CD4-positive, alpha-beta memory T cell (primary cell): ENCODE measurements at places on chromosomes 7 and 10. TPM values are rescaled to one million over a fixed set of nuclear protein-coding genes. Genes with fewer than 3 reads are reported as not detected.

- no peak for DNase-seq
Observed at GRCh38 chr7:31202801-31203200, 137.7 kb downstream of the NEUROD6 start.

DNA sequence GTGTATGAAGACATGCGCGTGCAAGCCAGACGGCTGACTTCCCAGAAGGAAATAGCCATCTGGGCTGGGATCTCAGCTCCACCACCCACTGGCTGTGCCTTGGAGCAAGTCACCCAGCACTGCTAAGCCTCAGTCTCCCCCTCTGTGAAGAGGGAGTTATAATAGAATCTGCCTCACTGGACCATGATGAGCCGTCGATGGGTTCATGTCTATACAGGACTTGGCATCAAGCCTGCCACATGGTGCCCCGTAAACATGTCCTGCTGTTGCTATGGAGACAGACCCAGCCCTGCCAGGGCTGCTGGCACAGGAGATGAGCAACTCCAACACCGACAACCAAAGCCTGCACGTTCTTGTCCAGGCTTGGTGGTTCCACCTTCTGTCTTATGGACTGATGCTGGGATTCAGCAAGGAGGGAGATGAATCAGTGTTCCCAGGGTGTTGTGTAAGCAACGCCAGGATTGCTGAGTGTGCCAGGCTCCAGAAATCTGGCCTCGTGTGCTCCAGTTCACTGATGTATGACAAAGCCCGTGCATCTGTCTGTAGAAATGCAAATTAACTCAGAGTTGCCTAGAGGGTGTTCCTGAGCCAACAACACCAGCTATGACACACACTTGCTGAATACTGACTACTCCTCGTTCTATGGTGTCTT lies 5.6 kb downstream of the GPR15LG start:
- DNase-seq = peak; percentile 45

GRCh38 chr10:84329196-84329611 lies 815 bp downstream of the CCSER2 start:
- no peak for DNase-seq

DNA sequence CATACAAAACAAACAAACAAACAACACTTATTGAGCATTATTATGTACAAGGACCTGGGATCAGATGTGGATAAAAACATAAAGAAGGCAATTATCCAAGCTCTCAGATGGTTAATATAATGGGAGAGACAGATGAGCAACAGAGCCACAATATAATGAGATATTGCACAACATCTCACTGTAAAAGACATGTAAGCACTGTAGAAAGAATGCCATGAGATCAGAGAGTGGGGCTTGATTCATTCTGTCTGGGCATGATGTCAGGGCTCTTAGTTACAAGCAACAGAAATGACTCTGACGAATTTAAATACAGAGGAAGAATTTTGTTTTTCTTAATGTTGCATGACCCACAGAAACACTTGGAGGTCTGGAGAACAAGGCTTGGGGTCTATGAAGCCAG lies 164.7 kb upstream of the PLXDC2 start:
- no peak for DNase-seq

DNA sequence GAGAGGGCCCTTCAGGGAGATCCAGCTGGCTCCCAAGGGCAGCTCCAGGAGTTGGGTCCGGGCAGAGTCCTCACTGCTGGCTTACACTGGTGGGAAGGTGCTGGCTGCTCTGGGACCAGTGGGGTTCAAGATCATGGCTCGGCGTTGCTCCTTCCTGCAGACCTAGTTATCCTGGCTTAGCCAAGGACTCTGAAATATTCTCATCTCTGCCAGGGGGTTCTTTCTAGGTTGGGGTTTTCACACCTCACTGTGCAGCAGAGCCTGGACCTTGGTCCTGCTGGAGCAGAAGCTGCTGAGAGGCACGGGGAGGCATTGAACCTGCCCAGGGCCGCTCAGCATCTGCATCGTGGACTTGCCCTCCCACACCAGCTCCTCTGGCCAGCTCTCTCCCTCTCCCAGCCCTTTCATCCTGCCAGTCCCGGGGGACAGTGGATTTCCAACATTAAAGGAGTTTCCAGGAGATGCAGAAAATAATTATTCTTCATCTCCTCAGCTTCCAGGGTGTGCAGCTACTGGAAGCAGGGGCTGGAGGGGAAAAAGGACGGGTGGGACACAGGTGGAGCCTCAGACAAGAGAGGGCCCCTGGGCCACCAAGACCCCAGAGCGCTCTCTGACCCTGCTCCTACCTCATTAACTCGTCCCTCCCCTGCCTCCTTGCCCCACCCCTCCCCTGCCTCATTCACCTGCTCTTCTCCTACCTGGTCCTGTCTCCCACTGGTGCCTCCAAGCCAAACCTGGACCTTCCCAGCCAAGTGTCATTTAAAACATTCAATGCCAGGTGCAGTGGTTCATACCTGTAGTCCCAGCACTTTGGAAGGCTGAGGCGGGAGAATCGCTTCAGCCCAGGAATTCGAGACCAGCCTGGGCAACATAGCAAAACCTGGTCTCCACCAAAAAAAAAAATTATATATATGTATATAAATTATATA lies 42.5 kb downstream of the JAKMIP3 start:
- DNase-seq = no peak

- no peak for DNase-seq
Observed at GRCh38 chr7:100735730-100736129, 2.3 kb downstream of the ZAN start.

GRCh38 chr7:45594745-45595535 lies 20.8 kb downstream of the ADCY1 start:
- no peak for DNase-seq

GRCh38 chr10:70512149-70512639 lies 33.6 kb downstream of the PALD1 start:
- no peak for DNase-seq

DNA sequence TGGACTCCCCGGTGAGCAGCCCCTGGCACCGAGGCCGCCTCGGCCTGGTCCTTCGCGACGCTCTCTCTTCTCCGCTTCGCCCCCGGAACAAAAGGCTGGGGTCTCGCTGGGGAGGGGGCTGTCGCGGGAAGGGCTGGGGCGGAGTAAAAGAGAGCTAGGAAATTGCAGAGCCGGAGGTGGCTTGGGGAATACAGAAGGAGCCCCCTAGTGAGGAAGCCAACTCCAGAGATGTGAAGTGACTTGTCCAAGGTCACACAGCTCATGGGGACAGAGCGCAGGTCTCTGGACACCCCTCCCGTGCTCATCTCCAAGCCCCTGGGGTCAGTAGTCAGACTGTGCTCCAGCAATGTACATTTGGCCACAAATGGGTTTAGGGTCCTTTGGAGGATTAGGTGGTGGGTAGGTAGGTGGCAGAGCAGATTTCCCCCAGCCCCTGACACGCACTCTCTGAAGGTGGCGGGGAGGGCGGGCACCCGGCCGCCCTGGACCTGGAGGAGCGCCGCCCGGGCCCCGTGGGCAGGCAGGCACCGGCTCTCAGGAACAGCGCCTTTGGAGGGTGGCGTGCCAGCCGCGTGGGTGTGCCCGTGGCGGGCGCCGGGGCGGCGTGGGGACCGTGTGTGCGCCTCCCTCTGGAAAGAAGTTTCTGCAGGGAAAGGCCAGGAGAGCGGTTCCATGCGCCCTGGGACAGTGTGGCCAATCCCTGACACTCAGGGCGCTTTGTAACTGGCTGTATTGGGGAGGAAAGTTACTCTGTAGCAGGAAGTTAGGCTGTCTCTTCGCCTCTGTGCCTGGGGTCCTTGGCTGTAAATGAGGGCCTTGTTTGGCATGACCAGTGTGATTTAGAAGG lies 910 bp downstream of the WIPF3 start:
- DNase-seq = no peak

DNA sequence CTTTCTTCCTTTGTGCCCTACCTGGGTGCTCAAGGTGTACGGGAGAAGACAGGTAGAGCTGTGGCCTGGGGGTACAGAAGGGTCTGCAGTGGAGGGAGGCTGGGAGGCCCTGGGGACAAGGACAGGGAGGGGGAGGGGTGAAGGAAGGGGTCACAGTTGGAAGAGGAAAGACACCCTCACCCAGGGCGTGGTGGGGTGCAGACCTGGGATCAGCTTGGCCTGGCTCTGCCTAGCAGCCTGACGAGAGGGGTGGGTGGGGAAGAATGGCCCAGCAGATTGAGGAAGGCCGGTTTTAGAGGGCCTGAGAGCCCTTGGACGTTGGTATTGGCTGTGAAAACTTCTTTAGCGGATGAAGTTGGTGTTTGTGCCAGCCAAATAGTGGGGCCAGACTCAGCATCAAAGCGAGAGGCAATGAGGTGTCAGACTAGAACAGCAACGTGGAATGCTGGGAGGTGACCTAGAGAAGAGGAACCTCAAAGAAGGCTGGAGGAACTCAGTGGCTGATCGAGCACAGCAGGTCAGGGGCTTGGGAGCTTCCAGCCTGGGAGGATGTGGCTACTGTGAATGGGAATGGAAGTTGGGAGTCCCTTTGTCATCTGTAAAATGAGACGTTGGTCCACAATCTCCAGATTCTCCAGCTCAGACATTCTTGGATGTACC lies 18.1 kb upstream of the TRIM8 start:
- DNase-seq = no peak

DNA sequence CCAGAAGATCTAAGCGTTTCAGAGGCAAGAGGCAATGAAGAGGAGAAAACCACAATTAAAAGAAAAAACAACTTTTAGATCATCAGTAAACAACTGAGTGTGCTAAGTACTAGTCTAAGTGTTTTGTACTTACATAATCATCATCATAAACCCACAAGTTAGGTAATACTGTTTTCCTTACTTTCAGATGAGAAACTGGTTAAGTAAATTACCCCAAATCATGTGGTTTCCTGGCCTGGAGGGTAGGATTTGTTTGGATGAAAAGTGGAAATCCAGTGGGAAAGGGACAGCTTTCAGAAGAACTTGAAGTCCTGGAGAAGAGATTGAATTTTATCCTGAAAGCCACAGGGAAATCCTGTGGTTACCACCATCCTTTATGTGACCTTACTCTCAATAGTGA lies 463.3 kb downstream of the LRMDA start:
- DNase-seq = no peak

DNA sequence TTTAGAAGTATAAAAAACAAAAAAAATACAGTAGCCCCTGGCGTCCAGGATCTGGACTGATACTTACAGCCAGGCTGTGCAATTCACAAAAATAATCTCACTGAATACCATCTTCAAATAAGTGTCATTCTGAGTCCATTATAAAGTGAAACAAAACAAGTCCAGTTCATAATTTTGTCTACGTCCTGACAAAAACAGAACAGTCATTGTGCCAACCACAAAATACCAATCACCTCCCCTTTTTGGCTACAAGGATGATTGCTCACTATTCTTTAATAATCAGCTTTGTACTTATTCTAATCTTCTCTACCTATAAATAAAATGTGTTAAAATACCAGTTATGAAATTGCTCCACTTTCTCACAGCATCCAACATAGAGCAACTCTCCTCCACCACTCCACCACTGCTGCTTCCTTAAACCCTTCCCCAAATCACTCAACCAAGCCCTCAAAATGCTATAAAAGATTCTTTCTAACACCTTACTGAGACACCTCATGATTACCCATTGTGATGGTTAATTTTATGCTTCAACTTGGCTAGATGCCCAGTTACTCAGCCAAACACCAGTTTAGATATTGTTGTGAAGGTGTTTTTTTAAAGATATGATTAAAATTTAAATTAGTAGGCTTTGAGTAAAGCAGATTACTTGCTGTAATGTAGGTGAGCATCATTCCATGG lies 479.8 kb upstream of the SEMA3A start:
- DNase-seq = no peak

DNA sequence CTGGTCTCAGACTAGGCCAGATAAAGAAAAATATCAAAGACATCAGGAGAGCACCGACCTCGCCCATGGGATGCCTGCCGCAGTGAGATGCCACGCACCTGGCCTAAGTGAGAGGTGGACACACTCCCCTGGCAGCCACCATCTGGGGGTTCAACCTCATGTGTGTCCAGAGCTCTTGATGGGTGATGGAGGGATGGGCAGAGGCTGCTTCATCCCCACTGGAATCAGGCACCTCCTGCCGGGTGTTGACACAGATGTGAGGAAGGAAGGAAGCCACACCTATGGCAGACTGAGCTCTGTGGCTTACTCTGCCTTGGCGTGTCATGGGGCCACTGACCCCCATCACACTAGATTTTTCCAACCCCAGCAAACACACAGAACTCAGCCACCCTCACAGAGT lies 11.4 kb downstream of the ZNF488 start:
- DNase-seq = no peak

- no peak for DNase-seq
Observed at GRCh38 chr10:58981846-58982245, 194.6 kb upstream of the PHYHIPL start.

GRCh38 chr7:701086-701671 lies 25.3 kb upstream of the DNAAF5 start:
- no peak for DNase-seq

GRCh38 chr10:76432016-76433012 lies 1000.9 kb downstream of the LRMDA start:
- no peak for DNase-seq

- no peak for DNase-seq
Observed at GRCh38 chr7:1361016-1361755, 98.1 kb downstream of the MICALL2 start.

- DNase-seq = no peak
Observed at GRCh38 chr7:43535810-43536585, 46.9 kb upstream of the STK17A start.

DNA sequence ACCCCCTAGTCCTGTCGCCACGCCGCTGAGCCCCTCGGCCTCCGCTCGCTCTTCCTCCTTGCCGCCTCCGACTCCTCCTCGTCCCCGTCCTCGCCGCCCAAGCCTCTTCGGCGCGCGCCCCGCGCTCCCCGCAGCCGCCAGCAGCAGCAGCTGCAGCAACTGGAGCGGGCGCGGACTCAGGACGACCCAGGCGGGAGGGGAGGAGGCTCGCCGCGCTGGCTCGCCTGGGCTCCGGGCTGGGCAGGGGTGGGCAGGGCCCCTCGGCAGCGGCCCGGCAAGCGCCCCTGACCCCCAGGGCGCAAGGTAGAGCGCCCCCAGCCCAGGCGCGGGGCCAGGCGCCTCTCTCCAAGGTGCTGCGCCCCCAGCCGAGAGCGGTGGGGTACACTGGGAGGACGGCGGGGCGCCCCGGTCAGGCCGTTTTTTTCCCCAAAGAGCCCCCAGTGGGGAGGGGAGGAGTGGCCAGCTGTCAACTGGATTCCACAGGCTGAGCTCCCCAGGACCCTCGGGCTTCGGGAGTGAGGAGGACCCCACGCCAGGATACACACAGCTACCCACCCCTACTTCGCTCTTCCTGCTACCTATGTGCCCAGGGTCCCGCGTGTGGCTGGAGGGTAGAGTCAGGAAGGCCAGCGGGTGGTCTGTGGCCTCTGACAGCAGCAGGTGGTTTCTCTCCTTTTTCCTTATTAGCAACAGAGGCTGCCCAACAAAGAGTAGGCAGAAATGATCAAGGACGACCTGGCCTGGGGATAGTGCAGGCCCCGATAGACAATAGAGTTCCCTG lies 903 bp upstream of the KCNMA1 start:
- no peak for DNase-seq

The ADRA2A gene
- total RNA-seq = not detected

The GRID1 gene
- total RNA-seq = not detected

The CEP55 gene
- total RNA-seq = 0.17 TPM

The PIK3AP1 gene
- 2.6 TPM for total RNA-seq

The VWC2 gene
- total RNA-seq = not detected

The LRIT1 gene
- not detected for total RNA-seq

The NXPH1 gene
- total RNA-seq = not detected

The GPR141 gene
- not detected for total RNA-seq

The SPDYE18 gene
- total RNA-seq = 1.5 TPM
